ENCODE measurements at places on chromosomes 2 and 18. TPM values are rescaled to one million over a fixed set of nuclear protein-coding genes. Genes with fewer than 3 reads are reported as not detected.

Gene IL36B
- not detected for total RNA-seq

Gene CCL20
- total RNA-seq = not detected

Gene CPLX4
- not detected for total RNA-seq

Gene INHA
- not detected for total RNA-seq

Gene FBXO15
- total RNA-seq = 3.7 TPM
